Smooth muscle cell of the coronary artery (primary cell): ENCODE measurements at places on chromosomes 1 and 21. TPM values are rescaled to one million over a fixed set of nuclear protein-coding genes. Genes with fewer than 3 reads are reported as not detected.

Gene C1orf74
- 1.4 and 3.0 TPM in 2 replicates for total RNA-seq

Gene C4BPA
- total RNA-seq = not detected in 2 replicates

Gene MPL
- total RNA-seq = not detected in 2 replicates

Gene SLAMF6
- not detected in 2 replicates for total RNA-seq

Gene EPRS1
- total RNA-seq = 78.2 and 192 TPM in 2 replicates

Gene ATF3
- total RNA-seq = 2.3 and 3.2 TPM in 2 replicates

Gene ACTA1
- total RNA-seq = not detected in 2 replicates

Gene CRNN
- total RNA-seq = not detected in 2 replicates

Gene LRRC53
- total RNA-seq = not detected in 2 replicates
